ENCODE measurements at places on chromosomes 12 and 14. TPM values are rescaled to one million over a fixed set of nuclear protein-coding genes. Genes with fewer than 3 reads are reported as not detected.

TBPL2 gene
- polyA plus RNA-seq: not detected

P2RX2 gene
- polyA plus RNA-seq: not detected

DNA sequence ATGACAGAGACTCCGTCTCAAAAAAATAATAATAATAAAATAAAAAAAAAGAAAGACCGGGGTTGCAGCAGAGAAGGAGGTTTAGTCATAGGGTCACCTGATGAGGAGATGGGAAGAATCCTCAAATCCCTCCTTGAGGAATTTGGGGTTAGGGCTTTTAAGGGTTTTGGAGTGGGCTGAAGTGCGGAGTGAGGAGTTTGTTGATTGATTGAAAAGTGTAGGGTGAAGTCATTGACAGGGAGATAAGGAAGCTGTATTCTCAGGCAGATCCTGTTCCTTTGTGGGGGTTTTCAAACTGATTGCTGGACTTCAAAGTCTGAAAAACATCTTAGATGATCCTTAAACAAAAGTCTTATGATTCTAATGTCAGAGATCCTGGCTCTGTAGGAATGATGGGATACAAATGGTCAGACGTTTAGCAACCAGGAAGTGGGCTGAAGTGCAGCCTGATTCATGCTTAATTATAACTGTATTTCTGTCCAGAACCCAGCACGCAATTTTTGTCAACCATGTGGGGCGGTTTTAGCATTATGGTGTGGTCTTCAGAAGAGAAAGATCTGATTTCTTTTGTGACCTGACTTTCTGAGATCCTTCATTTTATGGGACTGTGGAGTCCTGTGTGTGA is 16.0 kb downstream of the FNTB start:
- no peak for DNase-seq

DNA sequence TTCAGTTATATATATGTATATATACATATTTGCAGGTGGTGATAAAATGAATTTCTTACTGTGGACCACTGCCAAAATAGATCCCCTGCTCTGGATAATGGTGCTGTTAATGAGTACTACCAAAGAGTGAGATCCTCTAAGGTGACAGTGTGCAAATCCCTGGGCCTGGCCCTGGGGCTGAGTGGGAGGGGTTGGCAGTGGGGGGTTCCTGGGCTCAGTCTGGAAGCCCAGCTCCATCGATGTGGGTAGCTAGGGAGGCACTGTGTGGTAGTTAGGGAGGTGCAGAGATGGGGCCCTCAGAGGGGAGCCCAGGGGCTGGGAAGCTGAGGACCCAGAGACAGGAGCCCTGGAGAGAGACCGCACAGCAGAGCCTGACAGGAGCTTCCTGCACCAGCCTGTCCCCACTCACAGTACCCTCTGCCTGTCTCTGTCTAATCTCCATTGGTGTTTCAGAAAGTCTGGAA is 9.1 kb downstream of the KRT8 start:
- DNase-seq: no peak

GRCh38 chr14:73888460-73888725 is 1.7 kb downstream of the ZNF410 start:
- DNase-seq: peak; percentile 37

IFI27 gene
- polyA plus RNA-seq: 3.3 TPM

- DNase-seq: no peak
These were observed 56.4 kb upstream of the LTA4H start for GRCh38 chr12:96091833-96092232.

SLC25A47 gene
- not detected for polyA plus RNA-seq

- DNase-seq: no peak
These were observed 1.3 kb upstream of the EEA1 start for GRCh38 chr12:92930421-92930820.

MNAT1 gene
- polyA plus RNA-seq: 4.1 TPM

TMEM229B gene
- 17.3 TPM for polyA plus RNA-seq

DNA sequence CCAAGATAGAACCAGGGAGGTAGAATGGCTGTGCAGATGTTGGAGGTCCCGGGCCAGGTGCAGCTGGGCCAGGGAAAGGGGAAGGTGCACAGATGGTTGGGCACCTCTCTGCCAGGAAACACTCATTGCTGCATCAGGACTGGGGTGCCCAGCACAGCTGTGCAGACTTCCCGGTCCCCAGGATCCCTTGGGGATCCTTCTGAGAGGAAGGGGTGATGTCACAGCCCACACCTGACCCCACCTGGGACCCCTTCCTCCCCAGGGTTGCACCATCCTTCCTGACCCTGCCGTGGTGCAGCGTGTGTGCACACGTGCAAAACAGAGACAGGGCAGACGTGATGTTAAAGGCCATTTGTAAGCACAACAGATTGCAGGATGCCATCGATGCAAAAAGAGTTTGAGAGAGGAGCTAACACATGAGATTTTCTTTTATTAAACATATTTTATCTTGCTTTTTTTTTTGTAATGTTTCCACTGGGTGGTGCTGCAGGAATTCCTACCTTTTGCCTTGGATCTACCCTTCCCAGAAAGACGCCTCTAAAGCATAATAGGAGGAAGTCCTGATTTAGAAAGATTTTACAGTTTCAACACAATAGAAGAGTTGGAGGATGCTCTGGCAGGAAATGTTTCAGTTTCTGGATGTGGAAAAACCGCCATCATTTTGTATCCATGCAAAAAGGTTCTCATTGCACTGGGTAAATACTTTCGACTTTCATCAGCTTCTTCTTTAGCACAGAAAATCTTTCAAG is 14.8 kb downstream of the ELK3 start:
- DNase-seq: no peak

DNA sequence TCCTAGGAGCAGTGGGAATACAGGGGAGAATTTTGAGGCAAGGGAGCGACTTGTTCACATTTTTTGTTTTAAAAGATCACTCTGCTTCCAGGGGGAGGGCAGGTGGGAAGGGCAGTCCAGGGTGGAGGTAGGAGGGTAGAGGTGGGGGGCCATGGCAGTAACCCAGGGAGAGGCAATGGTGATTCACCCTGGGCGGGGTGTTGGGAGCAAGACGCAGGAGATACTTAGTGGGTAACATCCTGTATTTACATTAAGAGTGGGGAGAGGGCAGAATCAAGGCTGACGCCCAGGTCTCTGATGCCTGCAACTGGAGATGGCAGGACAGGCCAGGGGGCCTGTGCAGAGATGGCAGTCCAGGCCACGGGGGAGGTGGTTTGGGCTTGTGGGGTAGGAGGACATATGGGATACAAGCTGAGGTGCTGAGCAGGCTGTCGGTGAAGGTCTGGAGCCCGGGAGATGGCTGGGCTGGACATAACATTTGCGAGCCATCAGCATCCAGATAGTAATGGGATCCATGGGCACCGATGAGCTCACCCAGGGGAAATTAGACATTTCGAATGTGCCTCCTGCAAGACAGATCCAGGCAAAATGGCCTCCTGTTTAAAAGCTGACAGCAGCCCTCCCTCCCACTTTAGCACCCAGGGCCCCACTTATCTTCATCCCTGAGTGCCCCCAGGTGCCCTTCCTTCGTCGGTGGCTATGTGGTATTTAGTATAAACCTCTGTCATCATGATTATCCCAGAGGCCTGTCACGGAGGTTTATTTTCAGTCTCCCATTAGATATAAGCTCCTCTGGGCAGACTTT is 9.3 kb downstream of the EML1 start:
- DNase-seq: no peak

DNA sequence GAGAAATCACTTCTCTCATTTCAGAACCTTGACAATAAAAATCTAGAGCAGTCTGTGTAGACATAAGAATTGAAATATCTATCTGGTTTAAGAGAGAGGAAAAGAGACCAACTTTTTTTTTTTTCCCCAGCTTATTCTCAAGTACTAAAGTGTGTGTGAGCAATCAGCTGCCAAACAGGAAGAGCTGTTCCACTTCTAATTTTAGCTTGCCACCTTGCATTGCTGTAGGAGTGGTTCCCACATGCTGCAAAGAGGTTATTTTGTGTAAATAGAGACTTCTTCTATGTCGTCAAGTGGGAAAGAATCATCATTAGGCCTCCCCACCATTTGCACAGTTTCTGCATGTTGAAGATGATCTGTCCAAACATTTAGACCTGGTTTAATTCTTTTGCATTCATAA is 142.6 kb downstream of the NPAS3 start:
- no peak for DNase-seq

GRCh38 chr12:51480978-51481377 is 56.3 kb downstream of the SLC4A8 start:
- no peak for DNase-seq

IFNG-AS1 gene
- polyA plus RNA-seq: not detected

- DNase-seq: no peak
These were observed 37.8 kb downstream of the MYO1H start for GRCh38 chr12:109385339-109386058.

DNA sequence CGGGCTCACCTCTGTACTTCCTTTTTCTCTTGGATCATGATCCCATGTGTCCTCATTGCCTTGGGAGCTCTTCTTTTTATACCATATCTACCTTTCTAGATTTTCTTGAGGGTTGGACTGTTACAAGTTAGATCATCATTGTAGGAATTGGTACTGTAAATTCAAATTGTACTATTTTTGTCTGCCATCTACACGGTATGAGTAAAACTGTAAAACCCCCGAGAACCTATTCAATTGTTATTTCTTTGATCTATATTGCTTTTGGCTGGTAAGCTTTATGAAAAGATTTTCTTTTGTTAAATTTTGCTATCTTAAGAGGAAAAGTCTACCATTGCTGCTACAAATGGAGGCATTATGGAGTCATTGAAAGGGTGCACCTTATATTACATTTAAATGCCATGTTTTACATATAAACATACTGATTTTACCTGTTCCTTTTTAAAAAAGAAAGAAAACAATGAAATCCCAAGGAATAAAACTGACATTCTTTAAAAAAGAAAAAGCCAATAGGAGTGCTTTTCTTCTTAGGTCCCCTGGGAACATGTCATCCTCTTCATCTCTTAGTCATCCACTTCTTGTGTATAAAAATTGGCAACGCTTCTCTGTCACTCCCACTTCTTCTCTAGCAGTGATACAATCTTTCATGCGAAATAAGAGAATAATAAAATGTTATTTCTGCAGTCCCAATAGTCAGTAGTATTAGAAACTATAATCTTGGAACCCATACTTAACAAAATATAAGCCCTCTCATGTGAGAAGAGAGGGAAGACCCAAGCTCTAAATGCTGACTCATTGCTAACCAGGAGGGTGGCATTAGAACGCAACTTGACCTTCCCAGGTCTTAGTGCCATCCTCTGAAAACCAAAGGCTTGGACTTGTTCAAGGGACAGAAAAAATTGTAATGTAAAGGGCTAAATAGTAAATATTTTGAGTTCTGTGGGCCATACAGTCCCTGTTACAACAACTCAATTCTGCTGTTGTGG is 20.4 kb downstream of the RGS6 start:
- DNase-seq: no peak

DNA sequence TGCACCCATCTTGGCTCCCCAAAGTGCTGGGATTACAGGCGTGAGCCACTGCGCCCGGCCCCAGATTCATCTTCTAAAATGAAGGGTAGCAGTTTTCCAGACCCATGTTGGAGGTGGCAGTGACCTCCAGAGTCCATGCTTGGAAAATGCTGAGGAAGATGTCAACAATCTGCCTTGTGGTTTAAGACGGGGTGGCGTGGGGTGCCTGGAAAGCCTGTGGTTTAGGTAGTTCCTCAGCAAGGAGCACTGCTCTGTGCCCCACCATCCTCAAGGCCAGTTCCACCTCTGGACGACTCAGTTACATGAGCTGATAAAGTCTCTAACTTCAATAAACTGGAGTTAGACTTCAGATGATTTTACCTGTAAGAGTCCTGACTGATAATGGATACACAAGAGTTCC is 48.6 kb downstream of the DRAM1 start:
- DNase-seq: peak; percentile 51

GRCh38 chr14:47674148-47674542 is 1.3 kb downstream of the MDGA2 start:
- DNase-seq: no peak

- no peak for DNase-seq
These were observed 1808.9 kb upstream of the SEL1L start for GRCh38 chr14:83342590-83342989.

GRCh38 chr12:112176321-112177010 is 51.1 kb downstream of the TRAFD1 start:
- no peak for DNase-seq

FGF6 gene
- polyA plus RNA-seq: not detected

Data from CD14-positive monocyte (primary cell).